ENCODE measurements at places on chromosomes 12 and 14.

DNA sequence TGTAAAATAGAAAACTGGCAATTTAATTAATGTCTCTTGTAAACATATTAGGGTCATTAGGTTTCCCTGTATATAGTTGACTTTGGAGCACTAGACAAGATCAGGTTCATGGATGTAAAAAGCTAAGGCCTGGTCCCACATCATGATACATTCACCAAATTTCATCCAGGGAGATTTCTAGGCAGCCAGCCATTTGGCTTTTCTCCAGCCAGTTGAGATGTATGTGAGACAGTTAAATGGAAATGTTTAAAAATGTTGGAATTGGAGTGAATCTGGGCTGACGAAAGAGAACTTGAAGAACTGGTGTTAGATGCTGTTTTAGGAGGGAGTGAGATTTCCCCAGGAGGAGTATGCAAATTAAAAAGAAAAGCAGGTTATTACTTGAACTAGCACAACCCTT, 41.8 kb upstream of the CLEC14A start:
- DNase-seq = no peak

GRCh38 chr14:20723488-20723887, 22.2 kb upstream of the EDDM3A start:
- no peak for DNase-seq

GRCh38 chr14:102058146-102058545, 28.7 kb downstream of the HSP90AA1 start:
- DNase-seq = no peak

DNA sequence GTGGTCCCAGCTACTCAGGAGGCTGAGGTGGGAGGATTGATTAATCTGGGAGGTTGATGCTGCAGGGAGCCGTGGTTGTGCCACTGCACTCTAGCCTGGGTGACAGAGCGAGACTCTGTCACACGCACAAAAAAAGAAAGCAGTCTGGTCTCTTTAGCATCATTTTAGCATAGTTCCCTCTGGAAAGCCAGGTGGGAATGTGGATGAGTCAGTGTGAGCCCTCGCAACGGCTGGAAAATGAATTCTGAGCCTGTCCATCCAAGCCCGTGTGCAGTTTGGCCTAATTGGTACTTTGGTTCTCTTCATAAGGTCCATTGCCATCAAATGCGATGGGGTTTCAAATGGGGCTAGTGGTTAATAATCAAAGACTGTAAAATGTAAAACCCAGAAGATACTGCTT, 2.4 kb downstream of the MYL2 start:
- DNase-seq = no peak

DNA sequence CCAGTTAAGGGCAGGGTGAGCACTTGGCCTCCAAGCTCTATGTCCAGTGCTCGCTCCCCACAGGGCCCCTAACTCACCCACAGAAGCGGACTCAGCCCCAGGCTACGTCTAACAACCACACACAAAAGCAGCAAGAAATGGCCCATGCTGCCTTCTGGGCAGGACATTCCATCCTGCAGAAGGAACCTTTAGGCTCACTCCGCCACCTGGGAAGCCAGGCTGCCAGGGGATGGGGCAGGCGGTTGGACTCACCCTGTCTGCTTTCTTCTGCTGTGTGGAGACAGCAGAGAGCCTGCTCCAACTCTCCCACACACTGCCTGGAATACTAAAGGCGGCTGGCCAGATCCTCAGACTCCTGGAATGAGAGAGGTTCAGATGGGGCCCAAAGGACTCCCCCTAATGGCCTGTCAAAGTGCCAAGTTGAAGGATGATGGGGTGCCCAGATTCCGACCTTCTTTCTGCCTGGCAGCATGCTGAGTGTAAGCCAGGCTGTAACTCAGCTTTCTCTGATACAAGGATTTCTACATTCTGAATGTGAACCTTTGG, 27.7 kb upstream of the BLTP3B start:
- DNase-seq = no peak

DNA sequence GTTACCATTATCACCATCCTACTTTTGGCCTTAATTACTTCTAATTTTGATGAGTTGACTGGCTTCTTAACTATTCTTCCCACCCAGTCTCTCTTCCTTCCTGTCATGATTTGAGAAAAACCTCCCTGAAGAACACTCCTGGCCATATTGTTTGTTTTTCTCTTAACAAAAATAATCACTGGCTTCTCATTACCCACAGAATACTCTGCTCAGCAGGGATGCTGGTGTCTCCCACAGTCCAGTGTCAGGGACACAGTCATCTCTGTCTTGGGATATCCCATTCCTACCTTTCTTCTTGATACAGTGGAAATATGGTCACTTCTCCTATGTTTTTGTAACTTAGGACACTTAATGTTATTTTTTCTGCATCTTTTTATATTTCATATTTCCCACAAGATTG, 103.7 kb downstream of the SRGAP1 start:
- DNase-seq = no peak

DNA sequence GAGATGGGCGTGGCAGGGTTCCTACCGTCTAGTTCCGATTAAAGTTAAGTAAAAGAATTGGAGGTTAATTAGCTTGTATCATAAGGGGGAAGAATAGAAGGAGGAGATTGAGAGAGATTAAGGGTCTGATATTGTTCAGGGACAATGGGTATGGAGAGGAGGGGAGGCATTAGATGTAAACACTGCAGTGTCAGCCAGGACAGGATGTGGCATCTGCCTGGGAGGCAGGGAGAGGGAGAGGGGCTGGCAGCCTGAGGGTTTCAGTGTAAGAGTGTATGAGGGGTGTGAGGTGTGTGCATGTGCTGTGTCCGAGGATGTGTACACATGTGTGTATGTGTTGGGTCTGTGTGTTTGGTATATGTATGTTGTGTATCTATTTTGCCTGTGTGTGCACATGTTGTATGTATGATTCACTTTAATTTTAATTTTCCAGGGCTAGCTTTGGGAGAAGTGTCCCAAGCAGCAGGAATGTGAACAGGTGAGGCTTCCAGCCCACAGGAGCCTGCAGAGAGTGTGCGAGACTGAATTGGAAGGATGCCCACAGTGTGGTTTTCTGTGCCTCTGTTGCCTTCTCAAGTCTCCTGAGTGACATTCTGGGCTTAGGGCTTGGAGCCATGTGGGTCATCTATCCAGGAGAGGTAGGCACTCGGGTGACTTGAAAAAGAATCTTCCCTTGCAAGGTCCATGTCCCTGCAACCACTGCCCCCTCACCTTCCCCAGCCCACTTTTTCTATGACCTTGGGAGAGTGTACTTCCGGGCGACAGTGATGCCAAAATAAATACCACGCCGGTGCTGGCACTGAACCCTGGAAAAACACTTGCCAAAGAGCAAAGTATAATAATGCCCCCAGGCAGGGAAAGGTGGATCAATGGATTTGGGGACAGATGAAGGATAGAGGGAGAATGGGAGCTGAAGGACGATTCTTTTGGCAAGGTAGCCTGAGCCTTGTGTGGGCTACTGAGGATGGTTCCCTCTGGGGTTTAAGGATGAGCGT, 36.8 kb upstream of the DCD start:
- DNase-seq = no peak

DNA sequence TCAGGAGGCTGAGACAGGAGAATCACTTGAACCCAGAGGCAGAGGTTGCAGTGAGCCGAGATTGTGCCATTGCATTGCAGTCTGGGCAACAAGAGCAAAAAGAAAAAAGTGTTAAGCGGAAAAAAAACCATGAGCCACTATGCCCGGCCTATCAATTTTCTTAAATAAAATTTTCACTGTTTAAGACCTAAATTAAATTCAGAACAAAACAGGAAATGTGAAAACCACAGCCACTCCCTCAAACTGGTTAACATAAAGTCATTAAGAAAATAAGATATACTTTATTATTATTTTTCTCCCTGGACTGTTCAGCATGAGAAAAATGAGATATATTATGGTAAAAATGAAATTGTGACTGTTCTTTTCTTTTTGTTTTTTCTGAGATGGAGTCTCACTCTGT, 44.6 kb upstream of the GCH1 start:
- DNase-seq = no peak

DNA sequence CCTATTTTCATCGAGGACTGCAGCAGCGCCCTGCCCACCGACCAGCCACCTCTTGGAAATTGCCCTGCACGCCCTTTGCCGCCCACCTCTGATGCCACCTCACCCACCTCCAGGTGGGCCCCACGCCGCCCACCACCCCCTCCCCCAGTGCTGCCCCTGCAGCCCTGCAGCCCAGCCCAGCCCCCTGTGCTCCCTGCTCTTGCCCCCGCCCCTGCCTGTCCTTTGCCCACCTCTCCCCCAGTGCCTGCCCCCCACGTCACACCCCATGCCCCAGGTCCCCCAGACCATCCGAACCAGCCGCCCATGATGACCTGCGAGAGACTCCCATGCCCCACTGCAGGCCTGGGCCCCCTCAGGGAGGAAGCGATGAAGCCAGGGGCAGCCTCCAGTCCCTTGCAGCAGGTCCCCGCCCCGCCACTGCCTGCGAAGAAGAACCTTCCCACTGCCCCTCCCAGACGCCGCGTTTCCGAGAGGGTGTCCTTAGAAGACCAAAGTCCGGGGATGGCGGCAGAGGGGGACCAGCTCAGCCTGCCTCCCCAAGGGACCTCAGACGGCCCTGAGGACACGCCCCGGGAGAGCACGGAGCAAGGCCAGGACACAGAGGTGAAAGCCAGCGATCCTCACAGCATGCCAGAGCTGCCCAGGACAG, 96.5 kb downstream of the LGMN start:
- peak; percentile 73 for DNase-seq

GRCh38 chr14:102659797-102660196, 67.3 kb downstream of the RCOR1 start:
- DNase-seq = no peak

DNA sequence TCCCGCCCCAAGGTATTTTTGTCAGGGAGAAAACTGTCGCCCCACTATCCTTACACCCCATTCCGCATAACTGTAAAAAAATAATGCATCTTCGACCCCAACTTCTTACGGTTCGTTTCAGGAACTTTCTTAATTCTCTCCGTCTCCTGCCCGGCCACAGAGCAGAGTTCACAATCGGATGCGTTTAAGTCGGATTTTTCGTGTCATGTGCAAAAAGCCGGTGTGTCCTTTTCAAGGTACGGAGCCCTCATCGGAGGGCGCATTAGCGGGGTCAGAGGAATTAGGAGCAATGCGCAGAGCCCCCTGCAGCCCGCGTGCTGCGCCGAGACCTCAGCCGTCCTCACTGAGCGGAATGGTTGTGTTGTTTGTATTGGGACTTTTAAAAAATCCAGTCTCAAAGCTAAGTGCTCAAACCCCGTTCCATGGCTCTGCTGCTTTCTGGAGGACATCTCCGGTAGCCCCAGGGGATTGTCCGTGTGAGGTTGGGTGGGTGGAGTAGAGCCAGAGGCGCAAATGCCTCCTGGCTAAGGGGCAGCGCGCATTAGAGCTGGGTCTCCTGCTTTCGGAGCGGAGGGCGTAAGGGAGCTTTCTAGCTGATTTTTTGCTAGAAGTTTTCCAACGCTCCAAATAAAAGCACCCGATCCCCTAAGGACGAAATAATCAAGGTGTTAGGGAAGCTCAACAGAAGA, 3.9 kb upstream of the GSC start:
- DNase-seq = no peak

DNA sequence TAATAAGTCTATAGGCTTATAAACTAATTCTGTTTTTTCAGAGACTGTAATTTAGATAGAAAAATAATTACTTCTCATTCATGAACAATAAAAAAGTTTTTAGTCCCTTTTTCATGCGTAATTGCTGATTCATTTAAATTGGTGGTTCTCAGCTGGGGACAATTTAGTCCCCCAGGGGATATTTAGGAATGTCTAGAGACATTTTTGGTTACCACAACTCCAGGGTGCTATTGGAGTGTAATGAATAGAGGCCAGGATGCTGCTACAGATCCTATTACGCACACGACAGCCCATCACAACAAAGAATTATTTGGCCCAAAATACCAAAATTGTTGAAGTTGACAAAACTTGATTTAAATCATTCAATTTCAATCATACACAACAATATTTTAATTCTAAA, 22.8 kb upstream of the VCPKMT start:
- DNase-seq = no peak

DNA sequence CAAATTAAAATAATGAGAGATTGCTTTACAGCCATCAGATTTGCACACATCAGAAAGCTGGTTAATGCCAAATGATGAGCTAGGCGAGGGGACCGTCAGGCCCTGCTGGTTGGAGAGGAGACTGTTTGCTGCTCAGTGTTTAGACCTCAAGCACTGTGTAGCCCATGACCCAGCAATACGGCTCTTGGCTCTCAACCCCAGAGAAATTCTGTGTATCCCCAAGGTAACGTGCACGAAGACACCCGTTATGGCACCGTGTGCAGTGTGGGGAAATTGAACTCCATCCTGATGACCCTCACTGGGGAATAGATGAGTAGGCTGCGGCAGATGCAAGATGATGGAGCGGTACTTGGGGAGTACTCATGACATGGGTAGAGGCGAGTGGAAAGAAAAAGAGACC, 55.7 kb downstream of the EID3 start:
- no peak for DNase-seq

DNA sequence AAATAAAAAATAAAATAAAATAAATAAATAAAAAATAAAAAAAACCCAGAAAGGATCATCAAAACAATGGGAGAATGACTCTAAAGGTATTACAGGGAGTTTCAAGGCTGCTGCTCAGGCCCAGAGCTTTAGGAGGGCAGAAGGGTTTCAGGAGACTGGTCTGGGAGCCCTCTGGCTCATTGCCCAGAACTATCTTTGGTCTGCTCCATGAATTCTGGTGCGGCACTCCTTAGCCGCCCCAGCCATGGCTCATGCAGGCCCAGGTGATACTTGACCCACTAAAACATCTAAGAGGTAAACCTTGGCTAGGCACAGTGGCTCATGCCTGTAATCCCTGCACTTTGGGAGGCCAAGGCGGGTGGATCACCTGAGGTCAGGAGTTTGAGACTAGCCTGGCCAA, 14.7 kb upstream of the TMED10 start:
- DNase-seq = no peak

GRCh38 chr12:82627799-82628198, 58.9 kb upstream of the TMTC2 start:
- DNase-seq = no peak

- no peak for DNase-seq
These were observed 34.9 kb downstream of the PPHLN1 start for GRCh38 chr12:42360747-42361403.

Data from Peyer's patch (tissue), 4 donors.